ENCODE measurements at places on chromosomes 1 and 21. TPM values are rescaled to one million over a fixed set of nuclear protein-coding genes. Genes with fewer than 3 reads are reported as not detected.

The B3GALT5 gene
- not detected for total RNA-seq

The TNNT2 gene
- 0.35 TPM for total RNA-seq

The IPP gene
- 8.3 TPM for total RNA-seq

The C1orf141 gene
- not detected for total RNA-seq

The KCNQ4 gene
- total RNA-seq = not detected

The HSD3B2 gene
- not detected for total RNA-seq

The SEMA4A gene
- total RNA-seq = 1.2 TPM

The CA6 gene
- not detected for total RNA-seq

The PDE4B gene
- 0.75 TPM for total RNA-seq

The IQGAP3 gene
- 4.9 TPM for total RNA-seq

The RNF220 gene
- 67.7 TPM for total RNA-seq

The SPATA45 gene
- total RNA-seq = not detected

The LMNA gene
- total RNA-seq = 1,753 TPM

The CYP4A11 gene
- total RNA-seq = not detected

The C1QTNF12 gene
- total RNA-seq = 0.35 TPM

The LRRC3 gene
- 0.12 TPM for total RNA-seq

The C1orf87 gene
- not detected for total RNA-seq

The CFAP74 gene
- not detected for total RNA-seq

The OSBPL9 gene
- total RNA-seq = 102 TPM

The EFNA4 gene
- 5.7 TPM for total RNA-seq

The ZC3H11A gene
- 37.3 TPM for total RNA-seq

The DNAJC28 gene
- total RNA-seq = 1.4 TPM

The HIVEP3 gene
- total RNA-seq = 3.8 TPM

The TMEM200B gene
- total RNA-seq = 9.2 TPM

The POGZ gene
- 9.1 TPM for total RNA-seq

The KRTCAP2 gene
- total RNA-seq = 86.9 TPM

The DCST1 gene
- total RNA-seq = not detected

The KCND3 gene
- 7.3 TPM for total RNA-seq

The SMYD2 gene
- 39.1 TPM for total RNA-seq

The TLR5 gene
- total RNA-seq = not detected

The GSTM1 gene
- total RNA-seq = 6.1 TPM

The HLCS gene
- 20.8 TPM for total RNA-seq

The RHBDL2 gene
- total RNA-seq = 0.59 TPM

The YTHDF2 gene
- total RNA-seq = 37.4 TPM

The RHBG gene
- not detected for total RNA-seq

The OR10J1 gene
- total RNA-seq = not detected

The ADORA3 gene
- not detected for total RNA-seq

The SYCP1 gene
- total RNA-seq = not detected

The EVA1C gene
- 14.4 TPM for total RNA-seq

The ETNK2 gene
- 1.1 TPM for total RNA-seq

The SLAMF8 gene
- total RNA-seq = not detected

The SHISAL2A gene
- total RNA-seq = not detected

The OR2L8 gene
- not detected for total RNA-seq

The CASQ1 gene
- total RNA-seq = not detected

The DLGAP3 gene
- total RNA-seq = 0.15 TPM

The CEPT1 gene
- total RNA-seq = 34.0 TPM

The ASTN1 gene
- not detected for total RNA-seq

The CRP gene
- total RNA-seq = not detected

The GADD45A gene
- 62.1 TPM for total RNA-seq

The CXADR gene
- 1.6 TPM for total RNA-seq

The TMCO2 gene
- total RNA-seq = not detected

The HSPA6 gene
- total RNA-seq = 0.75 TPM

The BMP8A gene
- 0.47 TPM for total RNA-seq

The BARHL2 gene
- not detected for total RNA-seq

The RAB3B gene
- 3.7 TPM for total RNA-seq

The AQP10 gene
- total RNA-seq = 0.12 TPM

The EDN2 gene
- total RNA-seq = not detected

The SHISA4 gene
- 13.5 TPM for total RNA-seq

The DIP2A gene
- total RNA-seq = 23.6 TPM

The LCE2C gene
- not detected for total RNA-seq

Data from smooth muscle cell of the coronary artery (primary cell).